A549 treated with AZD2906 at 1 μM for 4 hours (cell line): ENCODE measurements at places on chromosomes 13 and 19. TPM values are rescaled to one million over a fixed set of nuclear protein-coding genes. Genes with fewer than 3 reads are reported as not detected.

The ZNF507 gene
- total RNA-seq = 12.5 to 17.5 TPM (median 16.0 TPM) in 5 replicates

The MCEMP1 gene
- not detected in 5 replicates for total RNA-seq

The MARK4 gene
- total RNA-seq = 6.8 to 10.1 TPM (median 8.3 TPM) in 5 replicates

The ADGRE1 gene
- total RNA-seq = 4.3 to 5.6 TPM (median 4.7 TPM) in 5 replicates

The NAPSA gene
- 0.51 to 1.0 TPM (median 0.87 TPM) in 5 replicates for total RNA-seq

The SULT2A1 gene
- total RNA-seq = 0.06 TPM in 2 of 5 replicates, not detected in the others
